ENCODE measurements at places on chromosomes 4 and X. TPM values are rescaled to one million over a fixed set of nuclear protein-coding genes. Genes with fewer than 3 reads are reported as not detected.
A peak's percentile ranks its signal among the peaks of the same experiment; 100 is the strongest.

- no peak for DNase-seq
These were observed 441.1 kb downstream of the KCNIP4 start for GRCh38 chr4:21507439-21507838.

- no peak for DNase-seq
These were observed 795 bp upstream of the BRWD3 start for GRCh38 chrX:80810365-80810978.

DNA sequence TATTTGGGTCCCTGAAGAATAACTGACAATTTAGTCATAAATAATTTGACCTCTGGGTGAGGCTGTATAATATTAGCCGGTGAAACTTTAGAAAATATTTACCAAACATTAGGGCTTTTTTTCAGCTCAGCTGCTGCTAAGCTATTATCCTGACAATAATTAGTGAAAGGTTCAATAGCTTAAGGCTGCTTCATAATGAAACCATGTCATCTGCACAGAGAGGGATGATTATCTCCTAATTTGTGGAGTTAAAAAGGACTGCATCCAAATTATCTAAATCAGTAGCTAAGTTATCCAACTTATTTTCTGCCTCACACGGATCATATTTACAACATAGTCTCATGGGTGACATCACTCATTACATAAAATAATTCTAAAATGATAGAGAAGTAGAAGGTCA lies 1249.8 kb downstream of the RAPGEF2 start:
- no peak for DNase-seq

GRCh38 chr4:145218251-145218650 lies 37.9 kb upstream of the OTUD4 start:
- DNase-seq, result no peak

- DNase-seq, result no peak
These were observed 527.8 kb downstream of the INPP4B start for GRCh38 chr4:142318280-142318679.

DNA sequence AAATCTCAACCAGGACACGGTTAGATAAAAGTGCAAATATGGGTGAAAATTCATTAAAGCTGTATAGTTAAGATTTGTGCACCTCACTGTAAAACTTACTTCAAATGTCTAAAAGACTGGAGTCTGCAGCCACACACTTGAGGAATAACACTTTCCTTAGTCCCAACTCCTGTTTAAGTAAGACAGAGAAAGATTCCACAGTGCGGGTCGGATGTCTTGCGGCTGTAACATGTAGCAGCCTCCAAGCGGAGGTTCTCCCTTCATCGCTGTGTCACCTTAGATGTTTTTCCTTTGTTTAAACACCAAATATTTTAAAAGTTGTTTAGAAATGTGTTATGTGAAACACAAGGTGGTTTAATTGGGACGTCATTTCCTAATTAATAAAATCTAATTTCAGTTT lies 905 bp upstream of the MAEA start:
- no peak for DNase-seq

- DNase-seq, result no peak
These were observed 14.6 kb downstream of the HDX start for GRCh38 chrX:84487365-84488353.

DNA sequence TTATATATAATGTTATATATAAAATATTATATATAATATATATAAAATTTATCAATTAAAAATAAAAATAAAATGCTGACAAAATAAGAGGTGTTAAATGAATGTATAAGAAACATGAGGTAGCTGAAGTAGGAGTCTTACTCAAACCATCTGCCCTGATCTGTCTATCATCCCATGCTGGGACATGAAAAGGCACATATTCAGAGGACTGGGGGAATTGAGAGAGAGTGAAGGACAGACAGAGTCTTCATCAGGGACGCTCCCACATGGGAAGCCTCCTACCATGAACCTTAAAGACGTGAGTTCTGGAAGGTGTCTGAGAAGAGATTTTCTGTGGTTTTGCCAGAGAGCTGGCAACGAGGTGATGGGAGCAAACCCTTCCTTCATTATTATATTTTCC lies 4.1 kb upstream of the ARSF start:
- no peak for DNase-seq

GRCh38 chr4:119103263-119103662 lies 32.4 kb upstream of the MYOZ2 start:
- no peak for DNase-seq

DNA sequence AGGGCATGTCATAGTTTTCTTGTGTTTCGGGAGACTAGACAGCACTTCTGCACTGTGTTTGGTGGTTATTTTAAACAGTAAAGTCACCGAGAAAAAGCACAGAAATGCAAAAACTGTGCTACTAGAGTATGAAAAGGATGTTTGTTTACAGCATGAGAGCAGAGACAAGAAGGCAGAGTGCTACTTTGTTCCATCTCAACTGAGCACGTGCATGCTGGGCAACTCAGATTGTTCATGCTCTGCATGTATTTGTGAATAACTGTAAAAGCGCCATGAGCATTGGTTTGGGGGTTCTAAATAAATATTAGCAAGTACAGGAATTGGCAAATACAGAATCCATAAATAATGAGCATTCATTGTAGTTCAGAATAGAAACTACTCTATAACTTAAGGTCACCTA lies 7.4 kb downstream of the EVC start:
- no peak for DNase-seq

DNA sequence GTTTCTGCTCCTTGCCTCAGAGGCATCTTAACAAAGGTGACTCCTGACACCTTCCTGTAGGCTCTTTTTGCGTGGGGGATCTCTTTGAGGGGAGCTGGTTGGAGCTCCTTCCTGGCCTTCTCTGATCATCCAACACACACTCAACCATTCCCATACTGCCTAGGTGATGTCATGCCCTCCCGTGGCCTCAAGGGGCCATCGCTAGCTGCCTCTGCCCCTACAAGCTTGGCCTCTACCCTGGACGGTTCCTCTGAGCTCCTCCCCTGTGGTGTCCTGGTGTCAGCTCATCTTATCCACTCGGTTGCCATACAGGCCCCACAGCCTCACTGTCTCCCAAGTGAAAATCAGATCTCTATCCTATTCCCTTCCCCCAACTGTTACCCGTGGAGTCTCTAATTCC lies 13.7 kb upstream of the ZNF185 start:
- no peak for DNase-seq

DNA sequence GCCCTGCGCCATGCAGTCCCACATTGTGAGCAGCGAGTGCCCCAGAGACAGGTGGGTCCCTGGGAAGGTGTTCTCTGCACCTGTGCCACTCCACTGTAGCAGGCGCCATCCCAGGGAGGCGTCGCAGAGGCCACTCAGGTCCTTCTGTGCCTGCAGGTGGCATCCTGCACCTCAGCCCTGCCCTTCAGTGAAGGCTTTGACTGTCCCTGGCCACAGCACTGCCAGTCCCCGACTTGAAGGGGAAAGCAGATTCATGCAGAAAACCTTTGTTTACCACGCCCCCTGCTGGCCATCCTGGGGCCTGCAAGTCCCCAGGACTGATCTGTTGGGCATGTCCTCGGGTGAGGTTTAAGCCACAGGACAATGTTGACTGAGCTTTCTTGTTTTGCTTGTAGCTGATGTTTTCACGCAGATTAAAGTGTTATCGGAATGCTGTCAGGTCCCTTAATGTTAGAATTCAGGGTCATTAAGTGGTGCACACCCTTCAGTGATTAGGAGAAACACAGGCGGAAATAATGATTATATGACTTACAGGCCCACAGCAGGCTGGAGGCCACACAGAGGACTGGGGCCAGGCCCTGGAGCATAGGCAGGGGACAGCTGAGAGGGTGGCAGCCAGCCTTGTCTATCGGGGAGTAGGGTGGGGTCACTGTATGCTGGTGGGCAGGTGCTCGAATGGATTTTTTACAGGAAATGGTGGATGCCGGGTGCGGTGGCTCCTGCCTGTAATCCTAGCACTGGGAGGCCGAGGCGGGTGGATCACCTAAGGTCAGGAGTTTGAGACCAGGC lies 5.0 kb downstream of the TACC3 start:
- DNase-seq, result peak; percentile 89

GRCh38 chr4:162535121-162535520 lies 371.3 kb upstream of the FSTL5 start:
- DNase-seq, result no peak

DNA sequence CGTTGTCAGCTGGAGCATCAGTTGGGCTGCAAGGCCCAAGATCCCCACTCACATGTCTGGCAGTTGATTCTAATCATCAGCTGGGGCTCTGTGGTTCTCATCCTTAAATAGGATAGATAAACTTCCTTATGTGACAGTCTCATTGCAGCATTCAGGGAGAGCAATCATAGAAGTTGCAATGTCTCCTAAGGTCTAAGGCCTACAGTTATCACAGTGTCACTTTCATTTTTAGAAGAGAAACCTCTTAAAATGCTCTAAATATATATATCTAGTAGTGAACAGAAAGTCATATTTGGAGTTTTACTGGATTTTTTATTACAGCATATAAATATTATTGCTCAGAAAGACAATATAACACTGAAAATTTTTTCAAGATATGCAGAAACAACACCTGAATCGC lies 226.0 kb upstream of the PPP1R2C start:
- no peak for DNase-seq

DNA sequence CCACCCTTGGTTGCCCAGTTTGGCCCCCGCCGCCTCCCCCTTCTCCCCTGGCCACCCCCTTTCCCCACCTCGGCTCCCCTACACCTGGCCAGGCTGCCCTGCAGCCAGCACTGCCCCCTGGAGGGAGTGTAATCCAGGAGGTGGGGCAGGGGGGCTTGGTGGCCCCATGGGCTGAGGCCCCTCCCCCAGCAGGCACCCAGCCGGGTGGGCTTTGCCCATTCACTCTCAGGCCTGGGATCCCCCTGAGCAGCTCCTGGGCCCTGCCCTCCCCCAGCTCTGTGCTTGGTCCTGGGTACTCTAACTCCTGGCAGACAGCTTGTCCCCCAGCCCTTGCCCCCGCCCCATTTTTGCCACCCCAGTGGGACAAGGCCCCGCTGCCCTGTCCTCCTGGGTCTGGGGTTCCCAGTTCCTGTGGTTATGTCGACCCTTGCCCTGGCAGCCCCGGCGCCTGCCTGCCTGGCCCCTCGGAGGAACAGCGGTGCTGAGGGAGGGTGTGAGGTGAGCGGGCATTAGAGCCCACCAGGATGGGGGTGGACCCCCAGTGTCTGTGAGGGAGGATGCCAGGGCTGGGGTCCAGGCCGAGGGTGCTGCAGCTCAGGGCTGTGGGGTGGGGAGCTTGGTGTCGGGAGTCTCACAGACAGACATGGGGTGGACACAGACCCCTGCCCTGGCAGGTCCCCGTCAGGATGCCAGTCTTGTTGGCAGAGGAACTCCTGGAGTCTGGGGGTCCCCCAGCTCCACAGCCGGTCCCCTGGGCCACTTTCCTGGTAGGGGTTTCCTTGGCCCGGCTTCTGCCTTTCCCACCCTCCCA lies 10.2 kb downstream of the NAT8L start:
- peak; percentile 31 for DNase-seq

DNA sequence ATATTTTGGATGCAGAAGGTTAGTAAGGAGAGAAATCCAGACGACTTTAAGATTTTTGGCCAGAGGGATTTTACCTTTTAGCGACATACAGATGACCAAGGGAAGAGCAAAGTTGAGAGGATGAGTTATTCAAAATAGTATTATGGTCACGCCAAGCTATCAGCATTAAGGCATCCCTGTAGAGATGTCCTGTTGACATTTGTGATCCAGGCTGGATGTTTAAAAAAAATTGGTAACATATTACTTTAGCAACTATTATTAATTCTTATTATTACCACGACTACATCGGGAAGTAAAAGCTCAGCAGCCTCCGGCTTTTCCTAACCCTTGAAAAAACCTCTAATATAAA lies 562 bp upstream of the OSTC start:
- DNase-seq, result no peak

- no peak for DNase-seq
These were observed 612.6 kb downstream of the STPG2 start for GRCh38 chr4:97530676-97531075.

Gene WAS
- total RNA-seq, result 109 TPM

Gene F8A2
- not detected for total RNA-seq

Gene GPR119
- not detected for total RNA-seq

Gene TMEM271
- not detected for total RNA-seq

Gene OTC
- not detected for total RNA-seq

Gene TEX13C
- not detected for total RNA-seq

Gene ZNF185
- total RNA-seq, result 1.5 TPM

Gene FGF13
- not detected for total RNA-seq
